ENCODE measurements at places on chromosomes 12 and 14.

DNA sequence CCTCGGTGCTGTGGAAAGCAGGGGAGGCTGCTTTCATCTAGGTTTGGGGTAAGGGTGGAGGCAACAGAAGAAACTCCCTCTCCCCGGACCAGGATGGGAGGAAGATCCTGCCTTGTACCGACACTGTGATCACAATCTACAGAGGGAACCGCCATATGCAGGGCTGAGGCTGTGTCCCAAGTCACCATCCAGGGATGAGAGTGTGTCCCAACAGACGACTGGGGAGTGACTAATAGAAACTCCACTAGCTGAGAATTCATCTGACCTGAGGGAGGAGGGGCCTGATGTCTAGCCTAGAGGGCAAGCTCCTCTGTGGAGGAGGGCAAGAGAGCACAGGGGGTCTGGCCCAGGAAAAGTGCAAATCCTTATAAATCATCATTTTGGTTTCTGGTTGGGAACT, 172.4 kb downstream of the CALM1 start:
- no peak for DNase-seq

DNA sequence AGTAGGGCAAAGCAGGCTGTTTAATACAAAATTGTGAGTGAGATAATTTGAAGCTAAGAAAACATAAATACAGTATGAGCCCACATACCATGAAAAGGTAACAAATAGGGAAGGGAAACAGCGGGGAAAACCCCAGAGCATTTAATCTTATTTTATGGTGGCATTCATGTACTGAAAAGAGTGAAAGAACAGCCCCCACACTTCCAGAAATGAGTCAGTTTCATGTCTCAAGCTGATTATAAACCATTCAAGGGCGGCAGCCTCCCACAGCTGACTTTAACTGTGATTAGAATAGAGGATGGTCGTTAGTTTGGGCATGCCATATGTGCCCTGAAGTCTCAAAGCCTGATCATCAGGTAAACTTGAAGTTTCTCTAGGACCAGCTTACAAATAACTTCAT, 64.5 kb downstream of the FOXG1 start:
- no peak for DNase-seq

DNA sequence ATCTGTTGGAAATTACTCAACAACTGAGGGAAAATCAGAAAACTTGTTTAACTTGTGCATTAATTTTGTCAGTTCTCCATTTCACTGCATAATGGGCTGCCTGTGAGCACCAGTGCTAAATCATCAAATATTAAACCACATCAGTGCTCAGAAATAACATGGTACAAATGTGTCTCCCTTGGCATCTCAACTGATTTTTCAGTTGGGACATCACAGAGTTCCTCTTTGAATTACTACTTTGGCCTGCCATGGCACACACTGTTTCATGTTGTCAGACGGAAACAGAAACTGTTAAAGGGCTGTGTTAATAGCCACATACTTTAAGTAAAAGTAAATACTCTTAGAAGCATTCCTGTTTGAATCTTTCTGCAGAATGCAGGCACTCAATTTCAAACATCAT, 42.1 kb upstream of the STRN3 start:
- no peak for DNase-seq

DNA sequence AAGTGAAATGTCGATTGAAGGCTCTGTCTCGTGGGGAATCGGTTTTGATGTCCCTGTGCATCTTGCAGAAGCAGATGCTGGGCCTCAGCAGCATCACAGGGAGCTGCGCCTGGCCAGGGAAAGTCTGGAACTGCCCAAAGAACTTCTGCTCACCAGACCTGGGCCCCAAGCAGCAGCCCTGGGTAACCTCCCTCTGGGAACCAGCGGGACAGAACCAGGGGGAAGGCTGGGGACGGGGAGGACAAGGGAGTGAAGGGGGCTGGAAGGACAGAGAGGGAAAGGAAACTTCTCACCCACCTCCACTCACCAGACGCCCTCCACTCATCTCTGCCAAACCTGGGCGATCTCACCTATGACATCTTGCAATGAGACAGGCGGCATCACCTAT, 26.8 kb upstream of the C14orf180 start:
- no peak for DNase-seq

DNA sequence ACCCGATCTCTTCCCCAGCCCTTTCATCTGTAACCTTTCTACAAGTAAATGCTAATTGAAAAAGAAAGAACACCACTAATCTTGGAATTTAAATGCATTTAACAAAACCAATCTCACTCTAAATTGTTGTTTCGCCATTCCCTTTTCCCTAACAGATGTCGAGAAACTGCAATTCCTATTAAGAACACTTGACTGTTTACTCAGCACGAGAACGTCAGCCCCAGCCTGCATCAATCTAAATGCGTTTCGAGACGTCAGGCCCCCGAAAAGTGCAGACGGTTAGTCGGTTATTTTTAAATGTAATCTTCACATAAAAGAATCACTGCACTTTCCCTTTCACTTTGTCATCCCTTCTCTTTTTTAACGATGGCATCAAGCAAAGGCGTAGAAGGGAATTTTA, 837.6 kb downstream of the VRK1 start:
- peak; percentile 3 for DNase-seq

- DNase-seq, result no peak
These were observed 113.4 kb downstream of the PLXNC1 start for GRCh38 chr12:94261786-94262185.

DNA sequence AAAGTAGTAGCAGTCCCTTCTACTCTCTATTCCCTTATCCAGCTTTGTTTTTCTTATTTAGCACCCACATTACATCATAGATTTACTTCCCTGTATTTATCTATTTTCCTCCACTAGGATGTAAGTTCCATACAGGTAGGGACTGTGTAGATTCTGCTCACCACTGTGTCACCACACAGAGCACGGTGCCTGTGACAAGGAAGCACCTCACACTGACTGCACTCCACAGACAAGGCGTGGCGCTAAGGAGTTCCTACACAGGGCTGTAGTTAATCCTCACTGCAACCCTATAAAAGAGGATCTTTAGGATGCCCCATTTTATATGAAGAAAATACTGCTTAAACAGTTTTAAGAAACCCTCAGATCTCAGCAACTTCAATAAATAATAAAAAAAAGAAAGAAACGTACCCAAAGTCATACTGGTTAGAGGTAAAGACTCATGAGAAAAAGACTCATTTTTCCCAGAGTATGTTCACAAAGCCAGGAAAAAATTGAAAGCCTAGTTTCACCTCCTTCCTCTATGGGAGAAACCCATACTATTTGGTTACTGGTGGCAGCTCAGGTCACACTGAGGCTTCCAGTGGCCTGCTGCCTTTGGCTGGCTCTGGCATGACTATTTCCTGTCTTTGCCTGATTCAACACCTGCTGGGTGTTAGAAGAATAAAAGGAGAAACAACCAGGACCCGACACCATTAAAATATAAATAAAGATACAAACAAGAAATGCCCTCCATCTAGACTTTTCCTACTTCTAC, 36.9 kb downstream of the RAD9B start:
- no peak for DNase-seq

GRCh38 chr12:124218243-124218560, 76.7 kb upstream of the RFLNA start:
- DNase-seq, result no peak

GRCh38 chr12:28227251-28227650, 37.0 kb downstream of the CCDC91 start:
- DNase-seq, result no peak

- DNase-seq, result no peak
These were observed 512 bp downstream of the POU6F1 start for GRCh38 chr12:51217133-51217967.

GRCh38 chr12:47271800-47272239, 192.1 kb upstream of the AMIGO2 start:
- DNase-seq, result no peak

GRCh38 chr12:13945236-13945635, 36.2 kb downstream of the GRIN2B start:
- no peak for DNase-seq

GRCh38 chr14:70754991-70755390, 54.3 kb downstream of the MAP3K9 start:
- DNase-seq, result no peak

- DNase-seq, result no peak
These were observed 600 bp downstream of the SYT10 start for GRCh38 chr12:33438851-33439586.

DNA sequence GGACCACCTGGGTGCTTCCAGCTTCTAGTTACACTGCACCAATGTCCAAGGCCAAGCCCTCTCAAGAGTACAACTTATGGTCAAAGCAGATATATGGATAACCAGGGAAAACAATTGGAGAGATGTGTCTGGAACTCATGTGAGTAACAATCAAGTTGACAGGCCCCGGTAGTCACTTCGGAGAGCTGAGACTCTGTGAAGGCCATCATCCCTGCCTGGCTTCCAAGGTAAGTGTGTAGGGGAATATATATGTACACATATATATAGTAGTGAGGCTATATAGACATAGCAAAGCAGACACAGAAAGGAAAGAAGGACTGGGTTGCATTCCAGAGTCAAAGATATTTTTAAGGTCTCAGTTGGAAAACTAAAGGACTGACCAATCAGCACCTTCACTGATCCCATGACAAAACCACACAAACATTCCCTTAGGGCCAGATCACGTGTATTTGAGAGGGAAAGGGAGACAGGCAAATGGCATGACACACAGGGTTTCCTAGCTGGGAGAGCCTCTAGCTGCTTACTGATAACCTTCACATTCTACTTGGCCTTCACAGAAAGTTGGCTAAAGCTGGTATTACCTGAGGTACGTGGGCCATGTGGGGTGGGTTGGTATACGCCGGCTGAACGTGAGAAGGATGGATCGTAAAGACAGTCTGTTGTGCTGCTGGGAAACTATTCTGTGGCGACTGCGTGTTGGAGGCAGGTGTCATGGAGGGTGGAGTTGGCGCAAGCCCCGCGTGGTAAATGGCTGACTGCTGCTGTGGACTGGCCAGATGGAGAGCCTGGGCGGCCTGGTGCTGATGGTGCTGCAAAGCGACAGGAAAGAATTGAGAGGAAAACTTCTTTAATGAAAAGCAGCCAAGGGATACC, 50.0 kb downstream of the SH2B3 start:
- no peak for DNase-seq

DNA sequence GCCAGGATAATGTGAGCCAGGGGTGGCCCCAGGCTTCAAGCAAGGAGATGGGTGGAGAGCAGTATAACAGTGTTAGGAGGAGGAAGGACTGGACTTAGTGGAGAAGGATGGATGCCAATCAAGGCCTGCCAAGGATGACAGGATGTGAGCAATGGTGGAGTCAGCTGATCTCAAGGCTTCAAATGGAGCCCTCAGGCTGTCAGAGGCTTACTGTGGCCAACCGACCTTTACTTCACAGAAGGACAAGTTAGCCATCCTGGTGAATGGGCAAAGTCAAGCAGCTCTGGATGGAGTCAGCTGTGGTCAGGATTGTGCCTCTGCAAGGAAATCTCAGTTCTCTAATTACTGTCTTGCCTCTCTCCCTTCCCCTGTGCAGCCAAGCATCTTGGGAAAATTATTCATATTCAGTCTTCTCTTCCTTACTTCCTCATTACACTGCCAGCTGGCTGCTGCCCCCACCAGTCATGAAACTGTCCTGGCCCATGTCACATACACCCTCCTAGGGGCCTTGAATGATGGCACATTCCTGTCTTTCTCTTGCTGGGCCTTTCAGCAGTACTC, 7.6 kb upstream of the STAT6 start:
- DNase-seq, result no peak
